ENCODE measurements at places on chromosomes 11 and 22.
A peak's percentile ranks its signal among the peaks of the same experiment; 100 is the strongest.

DNA sequence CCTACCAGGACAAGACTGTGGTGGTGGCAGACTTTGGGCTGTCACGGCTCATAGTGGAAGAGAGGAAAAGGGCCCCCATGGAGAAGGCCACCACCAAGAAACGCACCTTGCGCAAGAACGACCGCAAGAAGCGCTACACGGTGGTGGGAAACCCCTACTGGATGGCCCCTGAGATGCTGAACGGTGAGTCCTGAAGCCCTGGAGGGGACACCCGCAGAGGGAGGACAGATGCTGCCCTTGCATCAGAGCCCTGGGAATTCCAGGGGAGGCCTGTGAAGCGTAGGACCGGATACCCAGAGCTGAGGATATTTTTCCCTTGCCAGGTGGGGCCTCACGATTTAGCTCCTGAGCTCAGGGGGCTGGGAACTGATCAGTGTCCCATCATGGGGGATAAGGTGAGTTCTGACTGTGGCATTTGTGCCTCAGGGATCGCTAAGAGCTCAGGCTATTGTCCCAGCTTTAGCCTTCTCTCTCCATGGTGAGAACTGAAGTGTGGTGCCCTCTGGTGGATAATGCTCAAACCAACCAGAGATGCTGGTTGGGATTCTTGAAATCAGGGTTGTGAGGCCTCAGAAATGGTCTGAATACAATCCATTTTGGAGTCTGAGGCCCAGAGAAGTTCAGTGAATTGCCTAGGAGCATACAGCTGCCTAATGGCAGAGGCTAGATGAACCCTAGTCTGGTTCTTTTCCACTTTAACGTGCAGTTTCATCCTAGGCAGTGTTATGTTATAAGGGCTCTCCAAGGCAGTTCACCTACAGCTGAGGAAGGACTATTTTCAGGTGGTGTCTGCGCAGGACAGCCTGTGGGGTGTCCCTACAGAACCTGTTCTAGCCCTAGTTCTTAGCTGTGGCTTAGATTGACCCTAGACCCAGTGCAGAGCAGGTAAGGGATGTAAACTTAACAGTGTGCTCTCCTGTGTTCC, 19.5 kb downstream of the PIK3IP1 start:
- DNase-seq = peak; percentile 55

GRCh38 chr22:24189249-24190158, 8.2 kb downstream of the SUSD2 start:
- peak; percentile 59 for DNase-seq

DNA sequence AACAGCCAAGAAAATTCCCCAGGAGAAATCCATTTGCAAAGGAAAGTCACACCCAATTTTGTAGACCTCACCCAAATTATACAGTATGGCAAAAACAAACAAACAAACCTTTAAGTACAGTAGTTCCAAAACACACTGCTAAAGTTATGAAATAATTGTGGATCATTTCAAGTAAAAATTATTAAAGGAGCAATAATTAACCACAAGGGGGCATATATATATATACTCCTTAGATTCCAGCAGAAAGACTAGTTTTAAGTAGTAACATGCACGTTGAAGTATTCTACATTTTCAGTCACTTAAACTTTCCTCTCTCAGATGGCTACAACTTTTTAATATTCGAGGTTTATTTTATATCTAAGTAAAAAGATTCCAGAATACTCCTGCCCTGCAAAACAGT, 26.8 kb downstream of the RNF141 start:
- DNase-seq = peak; percentile 28

- DNase-seq = no peak
Measured at GRCh38 chr22:35567351-35568141, 26.9 kb downstream of the RASD2 start.

DNA sequence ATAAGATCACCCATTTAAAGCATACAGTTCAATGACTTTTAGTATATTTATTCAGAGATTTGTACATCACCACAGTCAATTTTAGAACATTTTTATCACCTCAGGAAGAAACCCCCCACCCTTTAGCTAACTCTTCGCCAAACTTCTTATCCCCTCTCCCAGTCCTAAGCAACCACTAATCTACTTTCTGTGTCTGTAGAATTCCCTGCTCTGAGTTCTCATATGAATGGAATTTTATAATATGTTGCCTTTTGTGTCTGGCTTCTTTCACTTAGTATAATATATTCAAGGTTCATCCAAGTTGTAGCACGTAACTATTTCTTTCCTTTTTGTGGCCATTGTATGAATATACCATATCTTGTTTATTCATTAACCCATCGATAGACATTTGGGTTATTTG, 3.6 kb downstream of the ANKRD13D start:
- peak; percentile 60 for DNase-seq

DNA sequence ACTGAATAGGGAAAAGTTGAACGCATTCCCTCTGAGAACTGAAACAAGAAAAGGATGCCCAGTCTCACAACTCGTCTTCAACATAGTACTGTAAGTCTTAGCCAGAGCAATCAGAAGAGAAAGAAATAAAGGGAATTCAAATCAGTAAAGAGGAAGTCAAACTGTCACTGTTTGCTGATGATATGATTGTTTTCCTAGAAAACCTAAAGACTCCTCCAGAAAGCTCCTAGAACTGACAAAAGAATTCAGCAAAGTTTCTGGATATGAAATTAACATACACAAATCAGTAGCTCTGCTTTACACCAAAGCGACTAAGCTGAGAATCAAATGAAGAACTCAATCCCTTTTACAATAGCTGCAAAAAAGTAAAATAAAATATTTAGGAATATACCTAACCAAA, 471.2 kb upstream of the CNTN5 start:
- DNase-seq = no peak

DNA sequence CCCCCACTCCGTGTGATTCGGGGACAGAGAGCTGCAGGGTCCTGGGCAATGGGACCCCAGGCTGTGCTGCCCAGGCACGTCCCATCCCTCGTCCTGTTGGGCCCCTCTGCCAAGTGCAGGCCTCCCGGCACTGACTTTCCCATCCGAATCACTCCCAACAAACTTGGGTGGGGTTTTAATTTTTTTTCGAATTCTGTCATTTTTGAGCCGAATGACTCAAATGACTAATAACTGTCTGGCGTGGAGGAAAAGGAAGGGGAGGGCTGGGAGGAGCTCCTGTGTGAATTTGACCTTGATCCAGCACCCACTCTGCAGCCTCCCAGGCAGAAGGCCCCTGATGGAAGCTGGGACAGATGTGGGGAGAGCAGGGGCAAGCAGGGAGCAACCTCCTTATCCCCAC, 1173.2 kb downstream of the BRD1 start:
- no peak for DNase-seq

GRCh38 chr11:19018901-19019300, 41.6 kb downstream of the MRGPRX2 start:
- peak; percentile 3 for DNase-seq

GRCh38 chr11:12792590-12792989, 118.4 kb downstream of the TEAD1 start:
- peak; percentile 77 for DNase-seq

DNA sequence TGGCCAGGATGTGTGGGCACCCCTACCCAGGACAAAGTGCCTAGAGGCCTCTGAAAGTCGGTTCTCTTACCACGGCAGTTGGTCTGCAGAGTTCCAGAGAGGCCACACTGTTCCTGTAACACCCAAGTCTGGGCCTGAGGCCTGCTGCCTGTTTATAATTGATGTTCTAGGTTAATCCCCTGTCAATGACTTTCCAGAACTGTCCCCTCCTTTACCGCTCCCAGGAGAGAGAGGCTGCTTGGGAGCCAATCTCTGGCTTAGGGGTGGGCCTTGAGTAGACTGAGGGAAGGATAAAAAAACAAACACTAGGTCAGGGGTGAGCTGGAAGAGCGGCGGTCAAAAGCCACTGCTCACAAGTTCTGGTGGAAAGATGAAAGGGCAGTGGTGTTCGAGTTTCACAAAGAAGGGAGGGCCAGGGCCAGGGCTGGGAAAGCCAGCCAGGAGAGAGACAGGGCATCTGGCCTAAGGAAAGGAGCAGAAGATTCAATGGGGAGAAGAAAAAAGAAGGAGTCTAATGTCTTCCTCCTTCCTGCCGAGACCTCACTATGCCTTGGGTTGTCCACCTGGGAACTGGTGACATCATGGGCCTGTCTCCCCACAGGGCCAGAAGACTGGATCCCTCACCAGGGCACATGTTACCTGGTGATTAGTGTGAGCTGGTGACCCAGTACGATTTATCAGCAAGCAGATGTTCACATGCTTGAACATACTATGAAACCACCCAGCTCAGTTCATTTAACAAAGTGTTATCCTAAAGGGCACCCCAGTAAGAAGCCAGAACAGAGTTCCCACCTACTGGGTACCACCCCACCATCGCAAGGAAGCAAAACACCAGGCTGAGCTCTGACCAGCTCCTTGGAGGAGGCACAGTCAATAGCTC, 50.2 kb downstream of the PC start:
- no peak for DNase-seq

DNA sequence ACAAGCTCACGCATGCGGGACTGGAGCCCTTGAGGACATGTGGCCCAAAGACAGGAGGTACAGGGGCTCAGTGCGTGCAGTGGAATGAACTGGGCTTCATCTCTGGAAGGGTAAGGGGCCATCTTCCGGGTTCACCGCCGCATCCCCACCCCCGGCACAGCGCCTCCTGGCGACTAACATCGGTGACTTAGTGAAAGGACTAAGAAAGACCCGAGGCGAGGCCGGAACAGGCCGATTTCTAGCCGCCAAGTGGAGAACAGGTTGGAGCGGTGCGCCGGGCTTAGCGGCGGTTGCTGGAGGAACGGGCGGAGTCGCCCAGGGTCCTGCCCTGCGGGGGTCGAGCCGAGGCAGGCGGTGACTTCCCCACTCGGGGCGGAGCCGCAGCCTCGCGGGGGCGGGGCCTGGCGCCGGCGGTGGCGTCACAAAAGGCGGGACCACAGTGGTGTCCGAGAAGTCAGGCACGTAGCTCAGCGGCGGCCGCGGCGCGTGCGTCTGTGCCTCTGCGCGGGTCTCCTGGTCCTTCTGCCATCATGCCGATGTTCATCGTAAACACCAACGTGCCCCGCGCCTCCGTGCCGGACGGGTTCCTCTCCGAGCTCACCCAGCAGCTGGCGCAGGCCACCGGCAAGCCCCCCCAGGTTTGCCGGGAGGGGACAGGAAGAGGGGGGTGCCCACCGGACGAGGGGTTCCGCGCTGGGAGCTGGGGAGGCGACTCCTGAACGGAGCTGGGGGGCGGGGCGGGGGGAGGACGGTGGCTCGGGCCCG, at the start of gene MIF:
TSS of gene MIF (plus strand) at position 439 of the 765 bp plus-strand sequence. CDS start at position 531, 92 bp downstream.
- peak; percentile 92 for DNase-seq

DNA sequence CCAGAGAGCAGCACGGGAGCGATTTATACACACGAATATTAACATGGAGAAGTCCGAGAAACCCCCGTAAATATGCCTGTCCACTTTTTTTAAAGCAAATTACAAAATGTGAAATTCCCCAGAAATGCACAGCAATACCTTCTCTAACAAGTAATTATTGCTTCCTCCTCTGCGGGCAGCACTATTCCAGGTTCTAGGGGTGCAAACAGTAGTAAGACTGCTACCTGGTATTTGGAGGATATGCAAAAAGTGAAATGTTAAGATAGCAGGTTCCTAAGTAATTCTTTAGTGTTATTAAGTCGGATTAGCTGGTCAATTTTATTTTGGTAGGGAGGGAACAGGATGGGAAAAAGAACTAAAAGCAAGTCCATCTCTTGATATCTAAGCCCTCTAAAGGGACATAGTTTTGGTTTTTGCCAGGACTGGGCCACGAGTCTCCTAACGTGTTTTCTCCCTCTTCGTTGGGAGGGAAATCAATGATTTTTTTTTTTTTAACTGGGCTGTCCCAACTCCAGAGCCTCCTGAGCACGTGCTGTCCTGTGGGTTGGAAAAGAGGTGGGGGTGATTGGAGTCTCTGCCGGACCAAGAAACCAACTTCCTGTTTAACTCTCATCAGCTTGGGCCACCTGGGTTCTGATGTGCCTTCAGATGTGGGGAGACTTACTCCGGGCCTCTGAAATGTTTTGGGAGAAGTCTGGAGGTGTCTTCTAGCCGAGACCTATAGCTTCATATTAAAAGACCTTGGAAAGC, 1.7 kb upstream of the XBP1 start:
- no peak for DNase-seq

- peak; percentile 37 for DNase-seq
Measured at GRCh38 chr11:7673724-7674434, 579 bp upstream of the CYB5R2 start.

DNA sequence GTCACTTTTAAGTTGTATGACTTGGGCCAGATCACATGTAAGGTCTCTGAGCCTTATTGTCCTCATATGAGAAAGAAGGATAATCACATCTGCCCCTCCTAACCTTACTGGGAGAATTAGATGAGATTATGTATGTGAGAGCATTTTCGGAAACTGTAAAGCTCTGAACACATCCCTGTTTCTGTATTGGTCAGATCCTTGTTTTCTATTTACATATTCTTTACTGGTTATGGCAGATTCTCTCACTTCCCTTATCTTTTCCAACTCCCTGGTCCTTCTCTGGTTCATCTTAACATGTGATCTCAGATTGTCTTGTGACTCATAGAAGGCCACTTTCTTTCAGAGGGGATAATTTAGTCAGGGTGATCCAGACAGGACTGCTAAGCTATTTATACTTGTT, 41.8 kb downstream of the CCDC81 start:
- DNase-seq = peak; percentile 40

GRCh38 chr11:92848578-92848977, 120.9 kb upstream of the MTNR1B start:
- DNase-seq = no peak

DNA sequence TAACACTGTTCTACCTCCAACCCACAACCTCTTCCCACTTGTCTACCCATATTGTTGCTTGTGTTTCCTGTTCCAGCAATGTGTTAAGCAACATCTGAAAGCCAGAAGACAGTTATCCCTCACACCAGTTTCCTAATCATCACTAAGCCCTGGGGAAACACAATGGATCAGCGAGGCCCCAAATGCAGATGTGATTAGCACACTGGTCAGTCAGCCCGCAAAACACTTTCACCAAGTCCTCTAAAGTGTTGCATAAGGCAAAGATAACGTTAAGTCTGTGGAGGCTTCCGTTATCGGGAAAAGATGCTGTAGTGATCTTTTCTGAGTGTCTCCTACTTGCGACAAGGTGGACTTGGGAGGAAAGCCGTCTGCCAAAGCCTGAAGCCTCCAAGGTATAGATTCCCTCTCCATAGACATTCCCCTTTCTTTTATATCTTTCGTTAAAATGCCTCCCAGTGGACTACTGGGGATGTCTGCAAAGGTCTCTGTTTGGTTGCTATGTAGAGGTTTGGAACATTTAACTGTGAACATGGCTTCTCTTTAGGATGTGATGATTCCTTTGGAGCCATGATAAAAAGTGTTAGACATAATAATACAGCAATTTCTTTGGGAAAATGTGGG, at the start of gene MS4A3:
TSS of gene MS4A3 (plus strand) at position 317 of the 621 bp plus-strand sequence. CDS start 4,496 bp downstream, outside the sequence.
- DNase-seq = no peak

GRCh38 chr11:66957971-66958231, 282 bp downstream of the PC start:
- DNase-seq = no peak

- no peak for DNase-seq
Measured at GRCh38 chr22:44924710-44925109, 85.1 kb downstream of the PHF21B start.

DNA sequence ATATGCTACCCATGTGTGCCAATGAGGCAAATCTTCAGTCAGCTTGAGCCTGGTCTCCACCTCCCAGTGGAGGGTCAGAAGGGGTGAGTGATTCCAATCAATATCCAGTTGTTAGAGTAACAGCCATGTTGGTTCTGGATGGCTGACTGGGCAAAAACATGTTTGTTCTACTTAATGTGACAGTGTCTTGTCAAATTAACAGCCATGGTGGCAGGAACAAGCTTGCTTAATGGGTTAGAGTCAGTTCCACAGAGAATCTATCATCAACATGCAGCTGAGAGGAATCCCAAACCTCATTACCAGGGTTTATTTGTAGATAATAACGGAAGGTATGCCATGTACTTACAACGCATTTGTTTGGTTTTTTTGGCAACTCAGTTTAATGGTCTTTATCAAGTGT, 133.2 kb downstream of the SLC17A6 start:
- no peak for DNase-seq

GRCh38 chr22:17729561-17729960, 44.7 kb downstream of the BID start:
- no peak for DNase-seq
